ENCODE measurements at places on chromosomes 6 and 20. TPM values are rescaled to one million over a fixed set of nuclear protein-coding genes. Genes with fewer than 3 reads are reported as not detected.

Gene STMN3
- 38.9 TPM for total RNA-seq

Gene LHFPL5
- total RNA-seq = not detected

DNA sequence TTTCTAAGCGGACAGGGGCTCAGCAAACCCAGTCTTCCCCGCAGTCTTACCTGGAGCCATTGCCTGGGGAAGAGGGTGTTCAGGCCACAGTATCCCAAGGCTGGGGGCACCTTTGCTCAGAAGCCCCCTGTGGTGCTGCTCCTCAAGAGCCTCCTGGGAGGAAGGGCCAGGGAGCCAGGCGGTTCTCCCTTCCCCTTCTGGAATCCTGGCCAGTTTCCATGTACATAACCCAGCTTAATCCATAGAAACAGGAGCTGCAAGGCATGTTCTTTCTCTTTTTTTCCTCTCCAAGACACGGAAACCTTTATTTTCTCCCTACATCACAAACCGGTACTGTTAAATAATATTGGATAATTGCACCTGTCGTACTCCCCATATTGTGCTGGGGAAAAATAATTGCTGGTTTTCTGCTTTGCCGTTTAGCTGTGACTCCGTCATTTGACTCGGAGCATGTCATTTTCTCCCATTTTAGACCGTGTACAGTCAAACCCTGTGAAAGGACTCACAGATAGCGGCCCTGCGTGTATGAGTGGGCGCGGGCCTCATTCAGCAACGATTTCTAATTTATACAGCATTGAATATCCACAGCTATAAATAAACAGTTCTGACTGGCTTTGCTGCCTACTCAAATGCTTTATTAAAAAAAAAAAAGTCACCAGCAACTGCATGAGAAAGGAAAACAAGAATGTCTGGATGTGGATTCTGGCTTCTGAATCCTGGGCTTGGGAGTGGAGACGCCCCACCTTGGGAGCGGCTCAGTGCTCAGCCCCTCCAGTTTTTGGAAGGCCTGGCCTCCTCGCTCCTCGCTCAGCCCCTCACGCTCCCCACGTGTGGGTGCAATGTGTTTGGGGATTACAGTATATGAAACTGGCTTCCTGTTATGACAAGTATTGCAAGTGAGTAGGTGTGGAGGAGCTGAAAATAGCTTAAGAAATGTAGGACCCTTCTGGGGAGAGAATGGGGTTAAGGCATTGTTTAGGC lies 67.3 kb downstream of the ADTRP start:
- DNase-seq = no peak

- no peak for DNase-seq
These were observed 378.2 kb upstream of the BTBD3 start for GRCh38 chr20:11539450-11539849.

Gene DEFB132
- total RNA-seq = not detected

DNA sequence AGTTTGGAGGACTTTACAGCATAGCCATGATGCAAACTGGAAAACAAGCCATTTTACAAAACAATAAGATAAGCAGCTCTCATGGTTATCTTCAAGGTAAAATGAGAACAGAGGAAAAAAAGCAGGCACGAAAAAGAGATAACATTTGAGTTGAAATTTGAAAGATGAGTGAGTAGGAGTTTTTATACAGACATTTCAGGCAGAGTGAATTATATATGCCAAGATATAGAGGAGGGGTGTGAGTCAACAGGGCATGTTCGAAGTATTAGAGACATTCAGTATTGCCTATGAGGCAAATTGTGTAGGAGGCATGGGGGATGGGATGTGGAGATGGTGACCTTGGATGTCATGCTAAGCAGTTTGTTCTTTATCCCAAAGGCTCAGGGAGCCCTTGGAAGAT lies 240.5 kb upstream of the MAN1A1 start:
- no peak for DNase-seq

DNA sequence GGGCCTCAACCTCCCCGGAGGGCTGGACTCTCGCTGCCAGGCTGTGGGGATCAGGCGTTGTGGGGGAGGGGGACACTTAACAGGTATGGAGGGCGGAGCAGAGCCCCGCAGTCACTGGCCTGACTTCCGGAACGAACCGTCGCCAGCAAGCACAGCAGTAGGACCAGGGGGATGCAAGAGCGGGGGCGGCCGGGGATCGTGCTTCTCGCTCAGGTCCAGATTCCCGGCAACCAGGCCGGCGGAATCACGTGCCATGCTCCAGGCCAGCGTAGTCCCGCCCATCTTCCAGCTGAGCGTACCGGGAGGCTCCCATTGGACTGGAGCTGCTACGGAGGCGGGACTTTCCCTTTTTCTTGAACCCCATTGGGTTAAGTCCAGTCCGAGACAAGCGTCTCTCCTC lies 10.0 kb upstream of the POU5F1 start:
- no peak for DNase-seq

DNA sequence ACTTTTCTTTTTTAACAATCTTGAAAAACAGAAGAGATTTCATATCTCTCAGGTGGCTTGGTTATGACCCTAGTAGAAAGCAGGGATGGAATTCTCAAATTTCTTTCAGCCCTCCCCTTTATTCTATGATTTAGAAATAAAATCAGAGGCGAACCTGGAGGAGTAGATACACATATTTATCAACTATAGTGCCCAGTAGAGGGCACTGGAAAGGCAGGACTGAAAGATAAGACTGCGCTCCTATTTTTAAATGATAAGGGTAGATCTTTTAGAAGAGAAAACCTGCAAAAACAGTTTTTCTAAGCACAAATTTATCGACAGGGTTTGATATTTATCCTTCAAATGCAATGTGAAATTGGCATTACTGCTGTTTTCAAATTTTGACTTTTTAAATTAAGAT lies 1296.6 kb downstream of the EPHA7 start:
- no peak for DNase-seq

Gene TSPYL1
- total RNA-seq = 88.2 TPM

Data from type B pancreatic cell (in vitro differentiated cells).